Stimulated activated CD4-positive, alpha-beta T cell treated with anti-CD3 and anti-CD28 coated beads, Interleukin-1b, Interleukin-23, amount 100 ng/mL, for 1 hour (primary cell): ENCODE measurements at places on chromosomes 4 and X.

DNA sequence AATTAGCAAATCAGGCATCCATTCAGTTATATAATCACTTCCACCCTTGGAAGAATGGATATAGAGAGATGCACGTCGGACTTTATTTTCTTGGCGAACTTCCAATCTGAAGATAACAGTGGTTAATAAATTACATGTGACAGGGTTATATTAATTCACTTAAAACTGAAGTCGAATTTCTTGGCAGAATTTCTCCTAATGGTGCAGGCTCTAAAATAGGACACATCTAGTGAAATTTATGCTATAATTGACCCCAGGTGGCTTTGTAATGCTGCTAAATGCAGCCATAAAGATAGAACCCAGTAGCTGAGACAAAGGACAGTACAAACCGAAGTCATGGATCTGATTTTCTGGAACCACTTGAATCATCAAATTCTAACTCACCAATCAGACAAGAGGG, 20.8 kb upstream of the SLC10A4 start:
- no peak for DNase-seq

GRCh38 chrX:41457613-41458192, 10.6 kb downstream of the NYX start:
- DNase-seq, result no peak

DNA sequence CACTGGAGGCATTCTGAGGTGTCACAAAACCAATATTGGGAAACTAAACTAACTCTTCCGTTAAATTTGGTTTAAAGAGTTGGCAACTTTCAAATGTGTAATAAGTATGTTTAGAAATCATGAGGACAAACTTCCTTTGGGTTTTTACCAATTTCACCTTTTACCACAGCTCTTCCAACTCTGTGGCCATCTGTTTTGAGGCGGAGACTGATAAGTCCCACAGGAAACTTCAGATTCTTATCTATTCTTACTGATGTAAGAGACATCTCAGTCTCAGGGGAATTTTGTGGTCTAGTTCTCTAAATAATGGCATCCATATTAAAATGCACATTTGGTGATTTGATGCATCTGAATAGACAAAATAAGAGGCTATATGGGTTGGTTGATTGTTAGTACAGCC, 229.2 kb upstream of the AFF2 start:
- DNase-seq, result no peak

DNA sequence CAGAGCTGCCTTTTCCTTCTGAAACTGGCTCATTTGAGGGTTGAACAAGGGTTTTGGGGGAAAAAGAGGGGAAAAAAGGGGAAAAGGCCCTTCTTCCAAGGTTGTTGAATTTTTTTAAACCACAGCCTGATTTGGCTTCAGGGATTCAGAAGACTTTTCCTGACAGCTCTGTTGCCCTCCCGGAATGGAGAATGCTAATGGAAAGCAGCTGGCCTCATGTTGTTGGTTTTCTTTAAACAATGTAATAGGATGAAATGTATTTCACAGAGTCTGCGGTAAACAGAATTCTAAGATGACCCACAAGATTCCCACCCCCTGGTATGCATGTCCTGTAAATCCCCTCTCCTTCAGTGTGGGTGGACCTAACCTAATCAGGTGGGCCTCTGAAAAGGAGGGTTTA, 3.3 kb upstream of the KIAA1210 start:
- DNase-seq, result no peak

DNA sequence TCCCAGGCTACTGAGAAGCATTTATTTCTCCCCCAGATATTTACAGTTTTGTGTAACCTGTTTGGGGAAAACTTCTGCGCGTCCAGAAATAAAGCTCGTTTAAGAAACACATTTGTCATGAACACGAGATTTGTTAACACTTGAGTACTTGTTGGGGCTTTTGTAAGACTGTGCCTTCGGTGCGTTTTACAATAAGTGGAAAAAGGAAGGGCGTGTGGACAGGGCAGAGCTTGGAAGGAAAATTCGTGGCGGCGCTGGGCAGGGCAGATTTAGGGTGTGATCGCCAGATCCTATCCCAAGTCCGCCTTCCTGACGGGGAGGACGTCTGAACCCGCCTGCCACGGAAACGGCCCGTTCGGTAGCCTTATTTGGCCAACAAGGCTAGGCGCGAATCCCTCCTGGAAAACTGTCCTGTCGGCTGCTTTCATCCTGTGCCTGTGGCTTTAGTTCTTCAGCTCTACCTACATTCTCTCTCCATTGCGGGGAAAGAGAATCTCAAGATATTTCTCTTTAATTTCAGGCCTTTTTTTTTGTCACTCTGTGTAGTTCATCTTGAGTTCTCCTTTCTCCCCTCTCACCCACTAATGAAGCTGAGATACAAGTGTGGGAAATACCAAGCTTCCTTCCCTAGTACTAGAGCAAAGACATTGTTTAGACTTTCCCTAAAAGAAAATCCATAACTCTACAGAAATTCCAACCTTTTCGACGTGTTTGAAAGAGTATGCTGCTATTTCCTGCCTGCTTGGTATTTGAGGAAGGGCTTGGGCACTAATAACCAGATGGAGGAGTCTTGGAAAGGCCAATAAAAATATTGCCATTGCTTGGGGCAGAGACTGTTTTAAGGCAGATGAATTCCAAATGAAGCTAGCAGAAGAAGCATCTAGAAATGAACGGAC, 982 bp downstream of the PDLIM5 start:
- no peak for DNase-seq

DNA sequence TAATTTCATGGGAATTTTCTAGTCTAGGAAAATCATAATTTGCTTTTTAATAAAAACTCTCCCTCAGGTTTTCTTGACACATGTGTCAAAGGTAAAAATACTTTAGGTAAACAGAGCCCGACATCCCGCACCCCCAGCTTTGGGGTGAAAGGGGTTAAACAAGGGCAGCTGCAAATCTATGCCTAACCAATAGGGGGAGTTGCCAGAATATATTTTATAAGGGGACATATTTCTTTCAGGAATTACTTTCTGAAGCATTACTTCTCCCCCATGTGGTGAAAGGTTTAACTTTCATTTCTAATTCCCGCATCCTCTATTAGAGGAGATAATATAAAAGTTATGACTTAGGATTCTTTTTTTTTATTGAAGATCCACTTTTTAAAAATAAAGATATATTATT, 53.9 kb upstream of the HEPH start:
- no peak for DNase-seq
